RPMI7951 (cell line): ENCODE measurements at places on chromosomes 5 and 9.

GRCh38 chr5:79962575-79963222 is 28.4 kb downstream of the MTX3 start:
- DNase-seq, result peak; percentile 68

GRCh38 chr5:40437452-40437861 is 242.3 kb upstream of the PTGER4 start:
- peak; percentile 85 for DNase-seq

DNA sequence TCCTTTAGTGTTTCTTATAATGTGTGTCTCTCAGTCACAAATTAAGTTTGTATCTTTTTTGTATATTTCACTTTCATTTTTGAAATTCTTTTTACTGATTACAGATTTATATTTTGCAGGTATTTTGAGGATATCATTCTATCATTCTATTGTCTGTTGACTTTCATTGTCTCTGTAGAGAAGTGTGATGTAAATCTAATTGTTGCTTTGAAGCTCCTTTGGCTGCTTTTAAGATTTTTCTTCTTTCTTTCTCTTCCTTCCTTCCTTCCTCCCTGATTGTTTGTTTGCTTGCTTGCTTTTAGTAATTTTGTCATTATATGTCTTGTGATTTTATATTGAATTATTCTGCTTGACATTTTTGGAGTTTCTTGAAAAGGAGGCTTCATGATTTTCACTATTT is 75.3 kb upstream of the MAST4 start:
- no peak for DNase-seq

GRCh38 chr5:65014769-65015168 is 246.0 kb downstream of the CWC27 start:
- DNase-seq, result no peak

GRCh38 chr5:11719888-11720481 is 184.3 kb downstream of the CTNND2 start:
- DNase-seq, result peak; percentile 9

GRCh38 chr5:87776785-87777184 is 364.1 kb upstream of the CCNH start:
- DNase-seq, result no peak

GRCh38 chr9:83706676-83707517 is 861 bp downstream of the UBQLN1 start:
- DNase-seq, result peak; percentile 22
